ENCODE measurements at places on chromosomes 4 and X.

DNA sequence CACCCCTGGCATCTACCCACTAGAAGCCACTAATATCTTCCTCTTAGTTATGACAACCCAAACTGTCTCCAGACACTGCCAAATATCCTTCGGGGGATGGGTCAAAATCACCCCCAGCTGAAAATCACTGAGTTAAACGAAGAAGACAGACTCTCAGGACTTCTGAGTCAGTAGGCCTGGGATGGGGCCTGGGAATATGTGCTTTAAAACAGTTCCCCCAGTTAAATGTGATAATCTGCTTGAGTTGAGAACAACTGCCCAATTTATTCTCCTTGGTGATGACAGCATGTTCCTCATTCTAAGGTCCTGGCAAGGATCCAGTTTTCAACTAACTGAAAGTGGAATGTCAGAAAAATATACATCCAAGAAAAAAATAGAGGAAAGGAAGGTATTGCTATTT, 52.4 kb downstream of the CBLL2 start:
- no peak for DNase-seq

DNA sequence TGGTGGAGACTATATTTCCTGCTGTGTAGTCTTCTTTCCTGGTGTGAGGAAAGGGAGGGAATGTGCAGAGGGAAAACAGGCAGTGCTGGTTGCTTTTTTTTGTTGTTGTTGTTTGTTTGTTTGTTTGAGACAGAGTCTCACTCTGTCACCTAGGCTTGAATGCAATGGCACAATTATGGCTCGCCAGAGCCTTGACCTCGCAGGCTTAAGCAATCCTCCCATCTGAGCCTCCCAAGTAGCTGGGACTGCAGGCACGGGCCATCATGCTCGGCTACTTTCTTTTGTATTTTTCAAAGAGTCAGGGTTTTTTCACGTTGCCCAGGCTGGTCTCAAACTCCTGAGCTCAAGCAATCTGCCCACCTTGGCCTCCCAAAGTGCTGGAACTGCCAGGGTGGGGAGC, 82.5 kb downstream of the RELL1 start:
- DNase-seq, result no peak

DNA sequence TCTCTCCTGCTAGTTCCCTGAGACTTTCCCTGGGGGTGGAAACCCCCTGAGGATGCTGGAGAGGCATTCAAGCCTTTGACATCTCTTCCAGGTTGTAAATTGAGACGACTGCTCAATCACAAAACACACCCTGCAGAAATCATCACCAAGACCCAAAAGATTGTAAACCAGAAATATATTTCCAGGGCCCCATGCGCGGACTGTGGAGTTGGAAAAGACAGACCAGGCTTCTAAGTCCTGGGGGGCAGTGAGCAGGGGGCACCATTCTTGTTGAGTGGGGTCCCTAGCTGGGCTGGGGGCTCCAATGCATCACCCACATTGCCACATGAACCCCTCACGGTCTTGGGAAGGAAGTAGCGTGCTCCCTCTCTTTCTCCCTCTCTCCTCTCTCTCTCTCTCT, 87.9 kb upstream of the C4orf50 start:
- no peak for DNase-seq

GRCh38 chrX:107213477-107213876, 7.1 kb downstream of the DNAAF6 start:
- no peak for DNase-seq

GRCh38 chr4:171288816-171289432, 524.3 kb upstream of the GALNTL6 start:
- no peak for DNase-seq

DNA sequence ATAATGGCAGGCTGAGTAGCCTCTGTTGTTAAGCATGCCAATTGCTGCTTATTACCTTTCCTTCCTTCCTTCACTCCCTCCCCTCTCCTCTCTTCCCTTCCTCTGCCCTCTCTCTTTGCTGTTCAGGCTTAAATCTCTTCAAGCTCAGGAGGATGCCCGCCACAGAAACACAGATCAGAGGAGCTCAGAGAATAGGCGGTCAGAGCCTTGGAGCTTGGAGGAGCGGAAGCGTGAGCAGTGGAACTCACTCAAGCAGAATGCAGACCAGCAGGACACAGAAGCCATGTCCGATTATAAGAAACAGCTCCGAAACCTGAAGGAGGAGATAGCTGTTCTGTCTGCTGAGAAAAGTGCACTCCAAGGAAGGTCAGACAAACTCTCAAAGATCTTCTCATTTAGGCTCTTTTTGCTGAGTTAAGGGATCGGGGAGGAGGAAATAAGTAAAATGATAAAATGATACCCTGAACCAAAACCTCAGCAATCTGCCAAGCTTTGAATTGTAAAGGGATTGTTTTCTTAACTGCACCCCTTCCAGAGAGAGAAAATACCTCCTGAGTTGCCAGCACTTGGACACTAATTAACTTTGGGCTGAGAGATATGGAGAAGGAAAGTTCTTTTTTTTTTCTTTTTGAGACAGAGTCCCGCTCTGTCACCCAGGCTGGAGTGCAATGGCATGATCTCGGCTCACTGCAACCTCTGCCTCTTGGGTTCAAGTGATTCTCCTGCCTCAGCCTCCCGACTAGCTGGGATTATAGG, 20.9 kb downstream of the SPATA18 start:
- no peak for DNase-seq

DNA sequence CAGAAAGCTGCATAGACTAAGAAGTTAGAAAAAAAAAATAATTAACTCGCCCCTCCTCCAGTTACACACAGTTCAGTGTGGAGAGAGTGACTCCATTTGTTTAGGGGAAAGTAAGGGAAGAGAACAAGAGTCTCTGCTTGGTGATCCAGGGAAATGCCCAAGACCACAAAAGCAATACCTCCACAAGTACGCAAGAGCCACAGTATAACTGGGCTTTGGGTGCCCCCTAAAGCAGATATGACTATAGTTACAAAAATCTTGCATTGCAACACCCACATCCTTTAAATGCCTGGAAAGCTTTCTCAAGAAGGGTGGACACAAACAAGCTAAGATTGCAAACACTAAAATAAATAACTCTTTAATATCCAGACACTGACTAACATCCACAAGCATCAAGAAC, 164.2 kb upstream of the NRK start:
- DNase-seq, result no peak

- no peak for DNase-seq
Observed at GRCh38 chr4:99872570-99872969, 21.7 kb downstream of the LAMTOR3 start.

GRCh38 chr4:77232653-77233052, 75.6 kb downstream of the CCNG2 start:
- DNase-seq, result no peak

DNA sequence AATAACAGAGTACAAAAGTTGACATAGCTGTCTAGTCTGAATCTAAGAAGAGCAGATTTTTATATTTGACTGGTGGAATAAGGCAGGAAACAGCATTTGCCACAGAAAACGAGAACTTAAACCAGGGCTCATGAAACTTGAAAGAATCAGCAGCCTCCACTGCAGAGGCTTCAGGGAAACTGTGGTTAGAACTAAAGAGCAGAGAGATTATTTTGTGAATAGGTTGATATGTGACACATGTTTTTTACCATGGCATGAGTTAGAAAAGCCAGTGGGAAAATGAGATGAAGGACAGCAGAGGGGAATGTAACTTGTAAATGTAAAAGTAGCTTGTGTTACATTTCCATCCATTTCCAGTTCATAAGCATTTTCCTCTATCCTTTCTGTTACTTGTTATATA, 63.7 kb upstream of the CAMK2D start:
- no peak for DNase-seq

GRCh38 chr4:25712611-25713010, 57.0 kb downstream of the SLC34A2 start:
- DNase-seq, result no peak

DNA sequence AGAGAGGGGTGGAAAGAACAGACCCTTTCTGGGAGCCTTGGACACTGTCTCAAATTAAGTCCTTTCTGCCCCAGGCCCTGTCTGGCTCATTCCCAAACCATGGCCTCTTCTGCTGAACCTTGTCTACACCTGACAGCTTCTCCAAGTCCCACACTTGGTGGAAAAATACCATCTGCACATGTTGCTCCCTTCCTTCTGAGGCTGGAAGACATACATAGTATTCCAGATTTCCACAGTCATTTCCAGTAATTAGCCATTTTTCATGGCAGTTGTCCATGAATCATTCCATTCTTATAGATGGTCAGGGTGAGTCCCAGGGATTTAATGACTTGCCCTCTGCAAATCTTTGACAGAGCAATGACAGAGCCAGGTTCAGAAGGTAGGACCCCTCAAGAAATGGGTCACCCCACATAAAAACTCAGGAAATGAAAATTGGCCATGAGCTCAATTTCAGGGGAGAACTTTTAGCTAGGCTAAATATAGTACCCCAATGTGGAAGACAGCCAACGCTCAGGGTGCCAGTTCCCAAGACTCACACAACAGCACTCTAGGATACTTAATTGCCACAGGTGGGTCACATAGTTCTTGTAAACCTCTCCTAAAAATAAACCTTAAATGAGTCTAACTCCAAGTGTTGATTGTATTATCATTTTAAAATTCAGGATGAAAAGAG, 16.2 kb upstream of the DAPP1 start:
- DNase-seq, result no peak

DNA sequence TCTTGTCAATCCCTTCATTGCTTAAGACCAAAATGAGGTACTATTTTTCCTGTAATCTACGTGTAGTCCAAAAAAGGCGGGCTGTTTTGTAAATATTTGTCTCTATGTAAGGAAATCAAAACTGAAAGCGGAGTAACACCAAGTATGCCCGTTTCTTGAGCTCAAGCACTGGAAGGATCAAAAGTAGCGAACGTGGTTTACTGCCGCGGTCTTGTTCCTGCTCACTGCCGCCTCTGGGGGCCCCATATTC, 71.5 kb downstream of the AFF1 start:
- no peak for DNase-seq

DNA sequence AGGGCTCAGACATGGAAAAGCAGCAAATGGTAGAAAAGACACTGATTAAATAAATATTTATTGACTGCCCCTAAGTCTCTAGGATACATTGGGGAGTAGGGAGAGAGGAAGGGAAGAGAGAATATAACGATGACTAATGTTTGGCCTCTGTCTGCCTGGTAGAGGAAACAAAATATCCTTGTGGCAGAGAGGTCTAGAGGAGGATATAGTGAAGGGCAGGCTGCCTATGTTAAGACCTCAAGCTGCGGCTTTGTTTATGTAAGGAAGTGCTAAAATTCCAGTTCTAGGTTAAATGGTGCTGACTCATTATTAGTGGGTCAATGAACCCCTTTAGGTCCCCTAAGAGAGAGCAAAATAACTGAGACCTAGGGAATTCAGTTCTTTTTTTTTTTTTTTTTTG, 427.3 kb upstream of the FTHL17 start:
- no peak for DNase-seq

GRCh38 chrX:71607488-71607887, 10.8 kb downstream of the CXCR3 start:
- DNase-seq, result no peak

GRCh38 chr4:184620212-184620867, 28.9 kb downstream of the CASP3 start:
- no peak for DNase-seq

DNA sequence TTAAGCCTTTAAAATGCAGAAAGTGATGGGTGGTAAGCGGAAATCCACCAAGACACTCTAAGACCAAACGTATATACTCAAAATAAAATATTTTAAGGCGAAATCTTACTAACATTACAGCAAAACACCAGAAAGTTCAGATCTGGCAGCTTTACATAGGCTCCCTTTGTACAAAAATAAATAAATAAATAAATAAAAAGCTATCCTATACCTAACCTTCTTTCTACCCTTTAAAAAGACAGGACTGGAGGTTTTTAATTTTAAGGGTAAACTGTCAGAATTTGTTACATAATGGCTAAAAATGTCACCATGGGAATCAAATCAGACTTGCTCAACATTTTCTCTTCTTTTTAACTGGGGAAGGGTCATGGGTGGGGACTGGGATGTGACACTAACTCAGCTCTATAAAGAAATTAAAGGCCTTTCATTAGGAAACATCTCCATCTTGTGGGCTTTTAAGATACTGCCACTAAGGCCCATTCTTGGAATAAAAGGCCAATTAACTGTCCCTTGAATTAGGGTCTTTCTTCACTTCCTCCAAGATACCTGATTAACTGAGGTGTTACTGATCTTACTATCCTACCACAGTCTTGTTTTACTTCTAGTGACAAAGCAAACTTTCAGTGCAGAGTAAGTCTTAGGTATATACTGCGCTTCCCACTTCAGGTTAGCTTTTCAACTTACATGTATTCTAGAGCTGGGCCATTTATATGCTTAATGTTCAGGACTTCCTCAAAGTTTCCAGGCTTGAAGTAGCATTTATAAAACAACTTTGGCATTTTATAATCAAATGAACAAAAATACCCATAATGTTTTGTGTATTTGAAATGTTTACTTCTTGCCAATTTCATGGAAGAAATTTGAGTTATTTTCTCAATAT, 13.3 kb downstream of the HNRNPD start:
- no peak for DNase-seq

GRCh38 chr4:93342738-93343137, 485.8 kb upstream of the ATOH1 start:
- no peak for DNase-seq

GRCh38 chr4:147737623-147738022, 5.7 kb downstream of the ARHGAP10 start:
- no peak for DNase-seq

GRCh38 chrX:40891798-40892197, 156.5 kb upstream of the MED14 start:
- DNase-seq, result no peak

DNA sequence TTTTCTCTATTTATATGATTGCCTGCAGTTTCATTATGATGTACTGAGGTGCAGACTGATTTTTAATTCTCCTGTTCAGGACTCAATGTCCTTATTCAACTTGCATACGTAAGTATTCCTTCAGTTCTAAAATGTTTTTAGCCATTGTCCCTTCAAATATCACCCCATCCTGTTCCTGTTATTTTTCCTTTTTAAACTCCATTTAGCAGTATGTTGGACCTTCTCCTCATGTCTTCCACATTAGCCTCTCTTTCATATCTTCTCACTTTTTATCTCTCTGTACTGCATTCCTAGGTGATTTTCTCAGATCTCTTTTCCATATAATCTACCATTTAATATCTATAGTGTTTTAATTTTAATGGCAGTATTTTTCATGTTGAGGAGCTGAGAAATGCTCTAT, 317.7 kb downstream of the NR3C2 start:
- DNase-seq, result no peak

DNA sequence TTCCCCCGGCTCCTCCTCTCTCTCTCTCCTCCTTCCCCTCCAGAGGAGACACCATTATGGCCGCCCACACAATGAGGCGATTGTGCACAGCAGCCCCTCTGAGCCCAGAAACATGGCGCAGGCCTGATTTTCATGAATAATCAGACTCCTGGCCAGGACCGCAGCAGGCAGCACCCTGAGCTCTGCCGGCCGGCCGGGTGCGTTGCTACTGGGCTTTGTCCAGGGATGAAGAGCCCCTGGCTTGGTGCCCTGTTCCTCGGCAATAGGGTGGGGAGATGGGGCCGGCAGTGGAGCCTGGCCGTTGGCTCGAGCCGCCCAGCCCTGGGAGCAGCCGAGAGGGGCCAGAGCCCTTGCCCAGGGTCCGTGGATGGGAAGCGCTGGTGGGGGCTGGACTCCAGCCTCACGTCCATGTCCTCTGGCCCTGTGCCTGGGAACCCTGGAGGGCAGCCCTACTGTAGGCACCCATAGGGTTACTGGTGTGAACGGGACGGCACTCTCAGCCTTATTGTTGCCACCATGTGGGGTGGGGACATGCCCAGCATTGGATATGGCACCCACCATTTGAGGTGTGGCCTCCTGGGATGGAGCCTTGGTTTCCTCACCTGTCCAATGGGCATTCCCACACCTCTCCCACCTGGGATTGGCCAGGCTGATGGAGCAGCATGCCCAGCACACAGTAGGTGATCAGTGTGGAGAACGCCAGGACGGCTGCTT, 103.0 kb downstream of the SORCS2 start:
- DNase-seq, result peak; percentile 63

GRCh38 chrX:47482512-47483305, at the start of gene ZNF41:
TSS of gene ZNF41 (minus strand) at chrX:47483222. CDS start at chrX:47467481, 15,741 bp downstream.
- peak; percentile 82 for DNase-seq

Data from lower lobe of right lung (tissue), 2 donors.